ENCODE measurements at places on chromosomes 11 and 22.

GRCh38 chr11:16194566-16194965 lies 161.8 kb downstream of the SOX6 start:
- DNase-seq = no peak

DNA sequence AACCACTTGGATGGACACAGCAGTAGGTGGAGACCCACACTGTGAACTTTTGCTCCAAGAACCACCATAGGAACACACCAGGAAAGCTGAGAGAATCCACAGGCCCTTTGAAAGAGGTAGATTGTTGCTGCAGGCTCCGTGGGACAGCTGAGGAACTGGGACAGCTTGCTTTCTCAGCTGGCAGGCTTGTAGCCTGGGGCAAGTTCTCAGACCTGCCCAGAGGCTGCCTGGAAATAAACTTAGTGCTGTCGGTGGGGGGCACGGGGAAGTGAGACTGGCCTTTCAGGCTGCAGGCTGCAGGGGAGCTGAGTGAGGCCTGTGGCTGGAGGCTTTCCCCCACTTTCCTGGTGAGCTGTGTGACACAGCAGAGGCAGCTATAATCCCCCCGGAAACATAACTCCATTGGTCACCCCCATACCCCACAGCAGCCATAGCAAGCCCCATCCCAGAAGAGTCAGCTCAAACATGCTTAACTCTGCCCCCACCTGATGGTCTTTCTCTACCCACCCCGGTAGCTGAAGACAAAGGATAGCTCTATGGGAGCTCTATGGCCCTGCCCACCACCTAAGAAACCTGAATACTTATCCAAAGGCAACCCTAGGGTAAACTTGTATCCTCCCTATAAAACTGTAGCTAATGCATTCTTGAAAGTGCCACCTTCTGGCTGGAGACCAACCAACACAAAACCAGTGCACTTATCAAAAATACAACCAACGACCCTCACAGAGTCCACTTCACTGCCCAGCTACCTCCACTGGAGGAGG lies 21.4 kb upstream of the ACRV1 start:
- no peak for DNase-seq

DNA sequence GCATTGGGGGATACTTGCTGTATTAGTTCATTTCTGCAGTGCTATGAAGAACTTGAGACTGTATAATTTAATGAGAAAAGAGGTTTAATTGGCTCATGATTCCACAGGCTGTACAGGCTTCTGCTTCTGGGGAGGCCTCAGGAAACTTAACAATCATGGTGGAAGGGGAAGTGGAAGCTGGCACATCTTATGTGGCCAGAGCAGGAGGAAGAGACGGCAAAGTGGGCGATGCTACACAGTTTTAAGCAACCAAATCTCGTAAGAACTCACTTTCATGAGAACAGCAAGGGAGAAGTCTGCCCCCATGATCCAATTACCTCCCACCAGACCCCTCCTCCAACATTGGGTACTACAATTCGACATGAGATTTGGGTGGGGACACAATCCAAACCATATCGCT lies 55.1 kb downstream of the TMPRSS5 start:
- no peak for DNase-seq

DNA sequence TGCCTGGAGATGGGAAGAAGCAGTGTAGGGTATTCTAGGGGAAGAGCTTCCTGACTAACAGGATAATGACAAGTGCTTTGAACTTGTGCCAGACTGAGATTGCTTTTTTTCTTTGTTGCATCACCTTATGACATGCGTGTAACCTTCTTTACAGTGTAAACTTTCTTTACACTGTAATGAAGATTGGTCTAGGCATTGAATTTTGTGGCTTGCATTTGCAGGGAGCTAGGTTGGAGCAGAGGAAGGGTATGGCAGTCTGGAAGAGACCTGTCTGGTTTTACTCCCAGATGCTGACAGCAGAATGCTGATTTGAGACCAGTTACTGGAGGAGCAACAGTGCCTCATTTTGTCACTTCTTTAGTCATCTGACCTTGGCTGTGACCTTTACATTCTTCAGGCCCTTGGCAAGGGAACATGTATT lies 5.6 kb downstream of the DDB2 start:
- DNase-seq = no peak

DNA sequence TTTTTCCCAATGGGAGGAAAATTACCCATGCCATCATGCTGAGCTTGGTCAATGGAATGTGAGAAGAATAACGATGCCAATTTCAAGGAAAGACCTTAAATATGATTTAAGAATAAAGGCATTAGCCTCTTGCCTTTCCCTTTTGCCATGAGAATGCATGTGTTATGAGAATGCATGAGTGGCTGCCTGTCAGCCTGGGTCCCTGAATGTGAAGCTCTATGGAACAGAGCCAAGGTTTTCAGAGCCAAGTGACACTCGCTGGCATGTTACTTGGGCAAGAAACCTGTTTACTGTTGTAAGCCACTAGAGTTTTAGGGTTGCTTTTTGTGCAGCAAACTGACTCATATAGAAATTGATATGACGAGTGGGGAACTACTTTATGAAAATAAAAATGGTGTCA lies 75.7 kb downstream of the JRKL start:
- DNase-seq = no peak

GRCh38 chr11:62125881-62126280 lies 2.1 kb downstream of the INCENP start:
- DNase-seq = no peak
